ENCODE measurements at places on chromosomes 2 and 18.

GRCh38 chr2:109128048-109128615 is 873 bp upstream of the SH3RF3 start:
- peak; percentile 62 for DNase-seq

DNA sequence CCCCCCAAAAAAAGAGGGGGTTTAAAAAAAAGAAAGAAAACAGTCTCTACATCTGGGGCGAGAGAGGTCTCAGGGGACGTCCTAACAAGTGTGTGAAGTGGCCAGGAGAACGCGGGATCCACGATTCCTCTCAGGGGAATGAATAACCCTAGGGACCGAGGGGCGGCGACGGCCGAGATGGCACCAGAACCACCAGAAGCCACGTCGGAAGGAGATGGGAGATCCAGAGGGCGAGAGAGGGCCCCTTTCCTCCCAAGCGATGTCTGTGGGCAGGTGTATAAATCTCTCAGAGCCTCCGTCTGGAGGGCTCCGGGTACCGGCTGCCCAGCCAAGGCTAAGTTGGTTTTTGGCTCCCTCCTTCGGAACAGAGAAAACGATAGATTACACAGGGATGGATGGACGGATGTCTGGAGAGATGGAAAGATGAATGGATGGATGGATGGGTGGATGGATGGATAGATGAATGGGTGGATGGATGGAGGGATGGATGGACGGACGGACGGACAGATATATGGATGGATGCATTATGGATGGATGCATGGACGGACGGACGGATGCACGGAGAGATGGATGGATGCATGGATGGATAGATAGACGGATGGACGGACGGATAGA is 1.7 kb downstream of the EPHA4 start:
- peak; percentile 12 for DNase-seq

DNA sequence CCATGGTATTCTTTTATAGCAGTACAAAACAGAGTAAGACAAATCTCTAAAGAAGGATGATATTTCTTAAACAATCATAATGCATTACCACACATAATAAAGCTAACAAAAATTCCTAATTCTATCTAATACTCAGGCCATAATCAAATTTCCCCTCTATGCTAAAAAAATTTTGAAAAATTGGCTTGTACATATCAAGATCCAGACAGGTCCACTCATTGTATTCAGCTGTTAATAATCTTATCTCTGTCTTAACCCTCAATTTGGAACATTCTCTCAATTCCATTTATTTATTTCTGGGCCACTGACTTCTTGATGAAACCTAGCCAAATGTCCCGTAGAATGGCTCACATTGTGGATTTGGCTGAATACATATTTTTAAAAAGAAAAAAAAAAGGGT is 59.1 kb upstream of the PAX3 start:
- DNase-seq, result no peak

- no peak for DNase-seq
Observed at GRCh38 chr2:229296536-229296935, 25.4 kb upstream of the PID1 start.

DNA sequence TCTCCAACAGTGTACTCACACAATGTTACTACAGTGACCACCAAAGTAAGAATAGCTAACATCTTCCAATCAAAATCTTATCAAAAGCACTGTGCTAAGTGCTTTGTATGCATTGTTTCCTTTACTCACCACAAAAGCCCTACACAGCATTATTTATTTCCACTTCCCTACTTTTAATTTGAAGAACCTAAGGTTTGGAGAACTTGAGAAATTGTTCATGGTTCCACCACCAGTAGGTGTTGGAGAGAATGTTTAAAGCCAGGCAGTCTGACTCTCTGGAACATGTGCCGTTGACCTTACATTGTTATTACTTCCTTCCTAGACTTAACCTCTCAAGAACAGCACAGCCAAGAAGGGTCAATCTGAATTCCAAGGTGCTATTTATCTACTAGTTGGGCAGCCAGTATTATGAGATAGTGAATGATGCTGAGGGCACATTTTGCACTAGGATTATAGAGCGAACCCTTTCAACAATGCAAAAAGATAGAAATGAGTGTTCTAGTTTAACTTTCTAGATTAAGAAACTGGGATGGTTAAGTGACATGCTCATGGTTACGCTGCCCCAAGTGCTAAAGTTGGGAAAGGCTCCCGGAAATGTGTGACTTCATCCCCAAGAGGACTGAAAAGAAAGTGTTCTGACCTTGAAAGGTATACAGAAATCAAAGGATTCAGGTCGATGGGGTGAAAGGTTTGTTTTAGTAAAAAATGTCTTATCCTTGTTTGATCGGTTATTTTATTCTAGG is 55.2 kb upstream of the FAM136A start:
- no peak for DNase-seq

- no peak for DNase-seq
Observed at GRCh38 chr2:224173210-224173609, 134.1 kb upstream of the SERPINE2 start.

DNA sequence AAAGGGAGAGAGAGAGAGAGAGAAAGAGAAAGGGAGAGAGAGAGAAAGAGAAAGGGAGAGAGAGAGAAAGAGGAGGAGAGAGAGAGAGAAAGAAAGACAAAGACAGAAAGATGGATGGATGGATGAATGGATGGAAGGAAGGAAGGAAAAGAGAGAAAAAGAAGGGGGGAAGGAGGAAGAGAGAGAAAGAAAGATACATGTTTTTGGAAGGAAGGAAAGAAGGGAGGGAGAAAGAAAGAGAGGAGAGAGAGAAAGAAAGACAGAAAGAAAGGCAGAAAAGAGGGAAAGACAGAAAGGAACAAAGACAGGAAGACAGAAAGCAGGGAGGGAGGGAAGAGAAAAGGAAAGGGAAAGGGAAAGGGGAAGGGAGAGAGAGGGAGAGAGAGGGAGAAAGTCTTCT is 51.6 kb downstream of the RNU4ATAC start:
- DNase-seq, result no peak

DNA sequence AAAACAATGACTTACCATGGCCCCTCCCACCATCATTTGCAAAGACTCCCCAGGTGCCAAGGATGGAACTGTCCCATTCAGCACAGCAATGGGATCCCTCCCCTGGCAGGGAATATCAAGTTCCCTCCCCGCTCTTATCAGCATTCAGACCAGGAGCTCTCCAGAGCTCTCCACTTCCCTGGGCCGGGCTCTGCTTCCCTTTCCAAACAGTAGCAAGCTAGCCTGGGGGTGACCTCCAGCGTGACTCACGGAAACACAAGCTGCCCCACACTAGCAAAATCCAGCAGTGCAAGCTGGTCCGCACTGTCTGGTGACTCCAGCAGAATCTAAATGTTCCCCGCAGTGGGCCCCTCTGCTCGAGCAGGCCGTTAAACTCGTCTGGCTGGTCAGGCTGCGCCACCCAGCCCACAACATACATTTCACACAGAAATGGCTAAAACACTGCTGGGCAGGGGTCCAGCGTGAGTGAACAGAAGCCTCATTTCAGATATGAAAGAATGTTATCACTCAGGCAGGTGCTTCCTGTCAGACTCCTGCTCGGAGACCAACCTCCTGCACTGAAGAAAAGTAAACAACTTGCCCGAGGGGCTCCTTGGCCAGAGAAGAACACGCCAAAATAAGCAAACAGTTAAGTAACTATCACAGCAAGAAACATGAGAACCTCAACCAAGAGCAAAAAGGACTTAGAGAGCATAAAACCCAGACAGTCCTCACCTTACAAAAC is 33.9 kb downstream of the STAT1 start:
- DNase-seq, result no peak

- DNase-seq, result no peak
Observed at GRCh38 chr2:173231042-173231441, 123.6 kb upstream of the CDCA7 start.

- DNase-seq, result no peak
Observed at GRCh38 chr2:37829202-37829601, 95.9 kb upstream of the RMDN2 start.

- no peak for DNase-seq
Observed at GRCh38 chr2:62672601-62673000, 32.9 kb upstream of the EHBP1 start.

- no peak for DNase-seq
Observed at GRCh38 chr2:128781166-128781565, 462.5 kb upstream of the HS6ST1 start.

- no peak for DNase-seq
Observed at GRCh38 chr18:4821801-4822200, 366.7 kb upstream of the DLGAP1 start.

GRCh38 chr18:815353-815752 is 3.3 kb upstream of the YES1 start:
- DNase-seq, result no peak

GRCh38 chr2:217873371-217873770 is 129.4 kb downstream of the TNS1 start:
- DNase-seq, result no peak

DNA sequence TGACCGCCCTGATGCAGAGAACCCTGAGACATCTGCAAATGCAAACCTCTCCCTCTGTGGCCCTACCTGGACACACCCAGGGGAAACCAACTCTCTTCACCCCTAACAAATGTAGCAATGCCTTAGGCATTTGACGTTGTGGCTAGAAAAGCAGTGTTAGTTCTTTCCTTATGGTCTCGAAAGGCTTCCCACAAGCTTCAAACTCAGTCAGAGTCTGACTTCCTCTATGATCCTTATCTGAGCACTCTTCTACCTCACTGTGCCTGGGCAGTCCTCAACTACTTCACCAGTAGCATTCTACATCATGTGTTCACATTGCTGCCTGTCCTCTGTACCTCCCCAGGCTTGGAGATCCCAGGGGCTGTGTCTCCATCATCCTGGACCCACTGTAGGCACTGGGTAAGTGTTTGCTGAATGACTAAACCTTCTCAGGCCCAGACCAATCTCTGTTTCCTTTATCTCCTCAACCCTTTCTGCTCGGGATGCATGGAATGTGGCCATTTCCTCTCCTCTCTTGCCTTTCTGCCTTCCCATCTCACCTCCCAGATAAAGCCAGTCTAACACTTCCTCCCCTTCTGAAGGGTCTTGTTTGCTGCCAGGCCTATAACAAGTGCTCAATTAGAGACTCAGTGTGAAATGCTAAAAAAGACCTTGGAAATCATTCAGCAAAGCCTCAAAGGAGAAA is 91.7 kb upstream of the ACAA2 start:
- no peak for DNase-seq

GRCh38 chr2:65198737-65199136 is 28.9 kb upstream of the ACTR2 start:
- no peak for DNase-seq

DNA sequence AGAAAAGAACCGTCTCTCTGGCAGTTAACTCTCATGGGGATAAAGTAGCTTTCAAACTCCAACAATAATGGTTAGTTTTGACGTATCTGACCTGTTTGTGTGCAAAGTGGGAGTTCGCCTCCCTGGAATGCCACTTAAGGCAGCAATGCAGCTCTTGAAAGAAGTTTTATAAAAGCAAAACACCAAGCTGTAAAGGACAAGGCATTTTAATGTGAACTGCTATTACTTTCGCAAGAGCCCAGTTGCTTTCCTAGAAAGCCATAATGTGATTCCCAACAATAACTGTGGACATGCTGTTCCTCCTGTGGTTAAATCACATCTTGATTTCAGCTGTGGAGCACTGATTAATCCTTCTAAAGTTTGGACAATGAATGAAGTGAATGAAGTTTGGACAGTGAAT is 303.7 kb downstream of the PTPRM start:
- no peak for DNase-seq

DNA sequence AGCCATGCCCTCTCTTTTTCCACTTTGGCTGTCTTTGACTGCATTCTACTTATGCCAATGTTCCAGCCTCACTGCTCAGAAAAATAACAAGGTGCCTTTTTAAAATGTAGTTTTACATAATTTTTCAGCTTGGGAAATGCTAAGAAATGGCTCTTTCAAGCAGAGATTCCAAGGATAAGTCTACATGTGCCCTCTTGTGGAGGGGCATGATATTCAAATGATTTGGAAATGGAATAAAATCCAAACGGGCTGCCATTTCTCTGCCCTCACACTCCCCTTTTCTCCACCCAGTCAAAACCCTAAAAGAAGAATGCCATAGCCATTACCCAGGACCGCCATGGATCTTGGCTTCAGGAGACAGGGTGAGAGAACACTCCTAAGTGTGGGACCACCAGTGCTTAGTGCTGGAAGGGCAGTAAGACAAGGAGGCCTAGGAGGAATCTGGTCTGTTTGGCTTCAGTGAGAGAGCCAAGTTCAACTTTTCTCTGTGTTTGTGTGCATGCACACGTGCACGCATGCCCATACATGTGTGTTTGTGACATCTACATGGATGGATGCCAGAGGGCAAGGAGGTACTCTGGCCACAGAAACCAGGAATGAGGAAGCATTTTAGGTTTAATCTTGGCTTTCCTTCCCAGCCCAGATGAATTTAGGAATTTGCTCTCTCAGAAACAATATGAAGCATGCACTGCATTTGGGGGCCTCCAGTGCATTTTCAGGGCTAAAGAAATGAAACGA is 174.0 kb upstream of the SLC14A2 start:
- no peak for DNase-seq

DNA sequence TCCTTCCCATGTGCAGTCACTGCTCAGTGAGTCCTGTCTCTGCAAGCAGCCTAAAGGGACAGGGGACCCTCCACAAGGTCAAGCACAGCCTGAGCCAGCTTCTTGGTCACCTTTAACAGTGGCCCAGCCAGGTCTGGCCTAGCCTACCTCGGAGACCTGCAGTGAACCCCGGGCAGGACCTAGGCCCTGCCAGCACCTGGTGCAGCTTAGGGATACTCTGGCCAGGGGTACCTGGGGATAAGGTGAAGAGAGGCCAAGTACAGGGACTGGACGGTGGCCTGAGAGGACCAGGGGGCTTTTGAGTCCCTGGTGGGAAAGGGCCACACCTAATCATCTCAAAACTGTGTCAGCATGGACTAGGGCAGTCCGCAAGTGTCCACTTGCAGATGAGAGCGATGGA is 67.8 kb downstream of the EMX1 start:
- DNase-seq, result no peak

DNA sequence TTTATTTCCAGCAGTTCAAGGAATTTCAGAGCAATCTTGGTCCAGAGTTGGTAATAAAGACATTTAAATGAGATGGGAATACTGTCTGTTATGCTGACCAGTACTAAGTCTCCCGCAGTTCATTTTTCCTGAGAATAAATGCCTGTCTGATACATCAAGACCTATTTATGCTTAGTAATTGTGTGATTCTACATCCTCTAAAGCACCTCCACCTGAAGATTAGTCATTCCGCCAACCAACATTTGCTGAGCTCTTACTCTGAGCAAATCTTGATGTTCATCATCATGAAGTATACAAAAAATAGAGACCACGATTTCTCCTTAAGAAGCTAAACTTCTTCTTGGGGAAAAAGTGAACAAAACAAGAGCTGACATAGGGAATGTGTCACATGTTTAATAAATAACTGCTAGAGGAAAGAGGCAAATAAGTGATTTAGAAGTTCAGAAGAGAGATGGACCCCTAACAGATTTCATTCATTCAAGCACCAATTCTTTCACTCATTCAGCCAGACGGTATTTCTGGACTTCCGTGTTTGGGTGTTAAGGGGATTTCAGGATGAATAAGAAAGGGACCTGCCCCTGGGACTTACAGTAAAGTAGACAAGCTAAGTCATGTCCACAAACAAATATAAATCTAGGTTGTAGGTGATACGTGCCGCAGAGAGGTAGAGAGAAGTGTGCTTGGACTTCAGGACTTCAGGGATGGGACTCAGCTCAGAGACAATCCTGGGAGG is 34.2 kb upstream of the PPP4R1 start:
- no peak for DNase-seq

- no peak for DNase-seq
Observed at GRCh38 chr18:28511413-28511821, 334.5 kb upstream of the CDH2 start.
